ENCODE measurements at places on chromosomes 6 and 20. TPM values are rescaled to one million over a fixed set of nuclear protein-coding genes. Genes with fewer than 3 reads are reported as not detected.

GRCh38 chr6:44294832-44295791 lies 18.0 kb downstream of the AARS2 start:
- DNase-seq: no peak

The TENT5A gene
- 5.0 TPM for polyA plus RNA-seq

- no peak for DNase-seq
These were observed 5.9 kb downstream of the PTPRA start for GRCh38 chr20:2879146-2879545.

DNA sequence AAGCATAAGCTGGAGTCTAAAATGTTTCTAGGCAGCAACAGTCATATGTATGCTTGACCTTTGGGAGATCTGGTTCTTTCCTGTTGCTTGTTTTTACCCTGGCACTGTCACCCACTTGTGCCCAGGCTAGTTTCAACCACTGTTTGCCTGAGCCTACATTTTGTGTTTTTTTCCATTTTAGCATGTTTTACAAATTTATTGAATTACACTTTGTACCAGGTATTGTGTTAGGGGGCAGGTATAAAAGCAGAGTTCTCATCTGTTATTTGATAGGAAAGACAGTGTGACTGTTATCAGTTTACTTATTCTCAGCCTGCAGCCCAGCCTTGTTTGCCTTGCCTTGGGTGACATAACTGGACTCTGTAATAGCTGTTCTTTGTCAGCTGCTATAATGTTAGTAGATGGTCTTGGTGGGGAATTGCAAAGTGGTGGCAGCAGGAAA lies 147.0 kb downstream of the CDKAL1 start:
- DNase-seq: no peak

Measured in SK-N-SH (cell line).